ENCODE measurements at places on chromosomes 3 and 15.

GRCh38 chr3:9452417-9452816 is 55.0 kb downstream of the SETD5 start:
- DNase-seq: no peak

- no peak for DNase-seq
These were observed 1.3 kb downstream of the ADAMTSL3 start for GRCh38 chr15:83655237-83655616.

- no peak for DNase-seq
These were observed 61.3 kb downstream of the DMXL2 start for GRCh38 chr15:51561271-51561670.

DNA sequence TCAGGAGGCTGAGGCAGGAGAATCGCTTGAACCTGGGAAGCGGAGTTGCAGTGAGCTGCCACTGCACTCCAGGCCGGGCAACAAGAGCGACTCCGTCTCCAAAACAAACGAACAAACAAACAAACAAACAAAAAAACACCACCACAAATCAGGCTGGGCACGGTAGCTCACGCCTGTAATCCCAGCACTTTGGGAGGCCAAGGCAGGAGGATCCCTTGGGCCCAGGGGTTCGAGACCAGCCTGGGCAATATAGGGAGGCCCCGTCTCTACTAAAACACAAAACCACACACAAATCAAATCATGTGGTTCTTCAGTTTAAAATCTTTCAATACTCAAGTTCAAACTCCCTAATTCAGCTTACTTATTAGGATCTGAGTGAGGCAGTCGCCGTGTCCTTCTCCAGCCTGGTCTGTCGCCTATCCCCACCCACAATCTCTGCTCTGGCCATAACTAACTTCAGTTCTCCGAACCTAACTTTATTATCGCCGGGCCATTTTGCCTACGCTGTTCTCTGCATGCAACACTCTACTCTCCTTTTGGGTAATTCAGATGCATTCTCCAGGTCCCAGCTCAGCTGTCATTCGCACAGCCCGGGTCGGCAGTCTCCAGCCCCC is 660 bp upstream of the RTF1 start:
- no peak for DNase-seq

- no peak for DNase-seq
These were observed 219.5 kb upstream of the CBLB start for GRCh38 chr3:106088304-106088703.

DNA sequence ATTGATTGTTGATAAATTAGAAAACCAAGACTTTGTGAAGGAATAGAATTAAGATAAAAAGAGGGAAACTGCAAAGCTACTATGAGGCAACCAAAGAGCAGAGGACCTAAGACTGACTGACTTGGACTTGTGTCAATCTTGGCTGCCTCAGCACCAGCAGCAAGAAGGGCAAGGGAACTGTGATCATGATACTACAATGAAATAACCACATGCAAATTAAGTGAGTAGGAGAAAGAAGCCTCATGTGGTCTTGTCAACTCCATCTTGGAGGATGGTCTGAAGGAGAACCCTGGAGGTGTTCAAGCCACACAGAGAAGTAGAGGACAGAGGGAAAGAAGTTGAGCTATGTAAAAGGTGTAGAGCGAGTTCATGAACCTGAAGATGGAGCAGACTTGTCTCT is 47.3 kb upstream of the THRB start:
- DNase-seq: no peak

DNA sequence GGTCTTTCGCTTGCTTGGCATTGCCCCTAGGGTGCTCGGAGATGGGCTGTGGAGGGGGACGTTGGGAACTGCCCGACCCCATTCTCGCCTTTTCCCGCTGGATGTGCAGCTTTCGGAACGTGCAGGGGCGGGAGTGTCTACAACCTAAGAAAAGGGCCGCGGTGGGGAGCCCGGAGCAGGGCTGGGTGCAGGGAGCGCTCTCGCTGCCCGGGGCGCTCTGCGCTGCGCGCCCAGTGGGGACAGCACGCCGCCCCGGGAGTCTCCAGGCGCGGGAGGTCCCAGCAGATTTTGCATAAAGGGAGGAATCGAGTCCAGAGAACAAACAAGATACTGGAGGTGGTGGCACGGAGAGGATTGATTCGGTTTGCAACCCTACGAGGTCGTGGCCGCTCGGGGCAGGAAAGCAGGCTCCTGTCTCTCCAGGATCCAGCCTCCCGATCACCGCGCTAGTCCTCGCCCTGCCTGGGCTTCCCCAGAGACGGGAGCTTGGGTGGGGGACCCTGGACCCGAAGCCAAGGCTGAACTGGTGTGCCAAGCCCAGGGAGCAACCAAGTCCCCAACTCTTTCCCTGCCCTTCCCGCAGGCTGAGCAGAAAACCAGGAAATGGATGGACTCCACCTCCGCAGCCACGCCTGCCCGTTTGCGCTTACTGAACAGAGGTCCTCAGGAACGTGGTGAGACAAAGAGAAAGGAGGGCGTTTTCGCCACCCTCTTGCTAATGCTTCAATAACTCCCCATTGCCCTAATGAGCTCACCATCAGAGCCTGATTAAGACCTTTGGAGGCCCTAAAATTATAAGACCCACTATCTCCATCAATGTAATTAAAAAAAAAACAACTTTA is 59.7 kb downstream of the NOX5 start:
- DNase-seq: peak; percentile 85

DNA sequence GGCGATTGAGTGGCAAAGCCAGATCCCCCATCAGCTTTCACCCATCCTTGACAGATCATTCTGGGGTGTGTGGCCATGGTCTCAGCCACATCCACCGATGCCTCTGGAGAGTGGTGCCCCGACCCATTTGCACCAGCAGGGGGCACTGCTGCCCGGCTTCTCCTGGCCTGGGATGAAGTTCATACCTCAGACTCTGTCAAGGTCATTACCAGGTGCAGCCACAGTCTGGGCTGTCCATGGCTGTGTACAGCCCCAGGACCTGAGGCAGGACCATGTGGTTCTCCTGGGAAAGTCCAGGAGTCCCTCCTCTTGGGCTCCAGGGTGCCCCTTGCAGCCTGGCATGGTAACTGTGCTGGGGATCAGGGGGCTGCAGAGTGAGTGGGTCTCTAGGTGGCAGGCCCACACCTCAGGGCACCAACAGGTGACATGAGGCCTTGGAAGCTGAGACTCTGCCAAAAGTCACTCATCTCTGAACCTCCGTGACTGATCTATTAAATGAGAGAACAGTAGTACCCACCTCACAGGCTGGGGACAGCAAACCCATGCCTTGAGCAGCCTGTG is 67.2 kb downstream of the CACNA2D2 start:
- DNase-seq: peak; percentile 28

- no peak for DNase-seq
These were observed 15.0 kb upstream of the GNAI2 start for GRCh38 chr3:50221051-50221410.

GRCh38 chr3:63364910-63365309 is 86.8 kb downstream of the SYNPR start:
- peak; percentile 2 for DNase-seq

GRCh38 chr15:85482894-85483293 is 102.5 kb downstream of the AKAP13 start:
- DNase-seq: no peak

DNA sequence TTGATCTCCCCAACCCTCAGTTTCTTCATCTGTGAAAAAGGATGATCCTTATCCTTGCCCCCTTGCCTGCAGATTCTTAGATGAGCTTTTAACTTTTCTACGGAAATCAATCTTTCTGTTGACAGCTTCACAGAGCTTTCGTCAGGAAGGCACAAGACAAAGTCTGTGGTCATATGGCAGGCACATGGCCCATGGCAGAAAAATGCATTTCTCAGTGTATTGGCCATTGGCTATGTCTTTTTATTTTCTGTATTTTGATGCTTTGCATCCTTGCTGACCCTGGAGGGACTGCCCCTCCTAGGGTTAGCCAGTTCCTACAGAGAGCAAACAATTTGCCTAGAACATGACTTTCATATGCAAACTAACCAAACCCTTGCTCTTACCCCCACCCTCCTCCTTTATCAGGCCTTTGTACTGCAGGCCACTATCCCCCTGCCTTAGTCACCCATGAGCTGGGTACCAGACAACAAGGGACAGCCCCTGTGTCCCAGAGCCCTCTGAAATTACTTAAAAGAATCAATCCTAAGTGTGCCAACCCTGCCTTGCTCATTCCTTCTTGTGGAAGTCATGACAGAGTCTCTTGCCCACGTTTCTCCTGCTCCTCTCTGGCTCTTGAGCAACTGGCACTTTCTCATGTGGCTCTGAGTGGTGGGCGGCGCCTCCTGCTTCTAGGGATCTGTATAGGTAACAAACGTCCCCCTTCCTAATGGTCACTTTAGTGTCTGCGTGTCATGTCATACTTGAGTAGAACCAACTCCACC is 24.1 kb upstream of the NOX5 start:
- no peak for DNase-seq

DNA sequence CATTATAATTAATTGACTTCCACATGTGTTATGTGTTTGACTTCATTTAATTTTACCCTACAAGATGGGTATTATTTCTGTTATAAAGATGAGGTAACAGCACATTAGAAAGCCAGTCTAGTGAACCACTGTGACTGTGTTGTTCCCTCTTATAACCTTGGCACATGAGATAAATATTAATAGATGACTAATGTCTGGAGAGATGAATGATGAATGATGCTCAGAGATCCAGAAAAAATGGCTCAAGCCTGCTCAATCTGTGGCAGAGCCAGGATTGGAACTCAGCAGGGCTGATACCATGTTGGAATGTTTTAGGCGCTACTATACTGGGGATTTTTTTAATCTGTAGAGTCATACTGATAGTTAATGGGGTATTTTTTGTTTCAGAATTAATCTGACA is 118.8 kb upstream of the PTX3 start:
- no peak for DNase-seq

- DNase-seq: no peak
These were observed 92.3 kb downstream of the RBMS3 start for GRCh38 chr3:29373131-29373680.

DNA sequence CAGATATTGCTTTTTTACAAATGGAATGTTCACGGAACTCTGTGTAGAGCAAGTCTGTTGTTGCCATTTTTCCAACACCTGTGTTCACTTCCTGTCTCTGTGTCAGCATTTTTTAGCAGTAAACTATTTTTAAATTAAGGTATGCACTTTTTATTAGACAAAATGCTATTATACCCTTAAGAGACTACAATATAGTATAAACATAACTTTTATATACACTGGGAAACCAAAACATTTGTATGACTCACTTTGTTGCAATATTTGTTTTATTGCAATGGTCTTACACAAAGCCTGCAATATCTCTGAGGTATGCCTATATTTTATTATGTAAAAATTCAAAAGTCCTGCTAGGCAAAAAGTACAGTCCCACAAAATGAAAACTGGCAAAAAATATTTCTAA is 39.8 kb upstream of the FGF7 start:
- DNase-seq: no peak

DNA sequence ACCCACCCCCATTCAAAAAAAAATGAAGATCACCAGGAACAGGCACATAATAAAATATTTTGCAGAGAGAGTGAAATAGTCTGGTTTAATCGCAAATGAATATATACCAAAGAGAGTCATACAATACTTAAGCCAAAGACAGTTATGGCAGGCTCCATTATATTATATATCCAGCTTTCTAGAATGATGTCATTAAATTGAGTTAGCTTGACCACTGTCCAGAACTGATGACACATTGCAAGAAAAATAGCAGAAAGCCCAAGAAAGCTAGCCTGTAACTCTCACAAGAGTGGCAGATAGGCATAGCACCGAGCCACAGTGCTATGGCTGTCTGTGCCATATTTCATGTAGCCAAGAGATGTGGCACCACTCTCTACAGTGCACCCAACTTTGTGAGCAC is 231.9 kb upstream of the SEMA6D start:
- no peak for DNase-seq

- DNase-seq: no peak
These were observed 103.6 kb upstream of the PFN2 start for GRCh38 chr3:150074277-150074676.

- no peak for DNase-seq
These were observed 28.8 kb downstream of the LRRC2 start for GRCh38 chr3:46537316-46537715.

GRCh38 chr15:45522328-45523165 is at the start of gene SLC30A4:
TSS of gene SLC30A4 (minus strand) at chr15:45522755. CDS start at chr15:45522354, 401 bp downstream.
- DNase-seq: peak; percentile 20

DNA sequence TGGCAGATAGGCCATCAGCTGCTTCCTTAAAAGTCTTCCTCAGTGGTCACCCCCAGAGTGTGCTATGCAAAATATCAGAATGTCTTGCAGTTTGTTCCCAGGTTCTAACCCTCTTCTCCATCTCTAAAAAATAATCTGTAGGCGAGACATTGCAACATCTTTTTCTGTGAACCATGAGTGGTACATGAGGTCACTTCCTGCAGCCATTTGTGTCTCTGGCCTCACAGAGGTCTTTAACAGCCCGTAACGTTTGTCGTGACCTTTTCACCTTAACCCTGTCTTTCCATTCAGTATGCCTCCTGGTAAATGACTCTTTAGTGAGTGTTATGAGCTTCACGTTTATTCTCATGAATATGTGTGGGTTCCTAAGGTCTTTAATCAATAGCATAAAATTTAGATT is 145.4 kb downstream of the KLHL25 start:
- no peak for DNase-seq

- DNase-seq: no peak
These were observed 155.8 kb downstream of the TLE3 start for GRCh38 chr15:69941706-69942495.

DNA sequence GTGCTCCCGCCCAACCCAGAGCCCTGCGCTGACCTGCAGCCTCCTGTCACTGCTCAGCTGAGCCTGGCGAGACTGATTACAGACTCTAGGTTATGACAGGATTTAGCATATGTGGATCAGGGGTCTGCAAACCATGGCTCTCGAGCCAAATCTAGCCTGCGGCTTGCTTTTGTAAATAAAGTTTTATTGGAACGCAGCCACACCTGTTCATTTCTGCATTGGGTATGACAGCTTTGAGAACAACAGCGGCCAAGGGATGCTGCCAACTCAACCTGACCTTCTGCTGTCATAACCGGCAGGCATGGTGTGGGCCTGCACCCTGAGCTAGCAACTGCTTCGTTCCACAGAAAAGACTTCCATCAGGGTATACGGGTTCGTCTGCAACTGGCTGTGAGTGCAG is 50.5 kb upstream of the IQSEC1 start:
- no peak for DNase-seq

- no peak for DNase-seq
These were observed 556.9 kb downstream of the IGSF11 start for GRCh38 chr3:118477768-118478167.

DNA sequence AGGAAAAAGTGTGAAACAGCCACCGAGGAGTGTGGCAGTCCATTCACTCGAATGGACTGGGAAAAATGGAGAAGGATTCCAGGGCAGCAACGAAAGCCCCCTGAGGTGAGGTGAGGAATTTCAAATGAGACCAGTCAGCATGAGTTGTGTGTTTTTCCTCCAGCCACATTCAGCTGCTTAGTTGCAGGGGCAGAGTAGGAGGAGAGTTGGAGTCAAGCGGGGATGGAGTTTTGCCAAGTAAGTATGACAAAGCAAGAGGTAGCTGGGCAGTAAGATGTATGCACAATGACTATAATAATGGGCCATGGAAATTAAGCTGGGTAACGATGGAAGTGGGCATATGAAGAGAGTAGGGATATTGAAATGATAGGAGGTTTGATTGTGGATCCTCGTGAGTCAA is 64.4 kb downstream of the CCDC54 start:
- DNase-seq: no peak

Measured in NCI-H1105 treated with DMSO at 0.1 percent for 48 hours (cell line).